Foreskin fibroblast (primary cell): ENCODE measurements at places on chromosomes 7 and 10.

GRCh38 chr10:129758207-129759021, 205.7 kb downstream of the EBF3 start:
- no peak for DNase-seq

DNA sequence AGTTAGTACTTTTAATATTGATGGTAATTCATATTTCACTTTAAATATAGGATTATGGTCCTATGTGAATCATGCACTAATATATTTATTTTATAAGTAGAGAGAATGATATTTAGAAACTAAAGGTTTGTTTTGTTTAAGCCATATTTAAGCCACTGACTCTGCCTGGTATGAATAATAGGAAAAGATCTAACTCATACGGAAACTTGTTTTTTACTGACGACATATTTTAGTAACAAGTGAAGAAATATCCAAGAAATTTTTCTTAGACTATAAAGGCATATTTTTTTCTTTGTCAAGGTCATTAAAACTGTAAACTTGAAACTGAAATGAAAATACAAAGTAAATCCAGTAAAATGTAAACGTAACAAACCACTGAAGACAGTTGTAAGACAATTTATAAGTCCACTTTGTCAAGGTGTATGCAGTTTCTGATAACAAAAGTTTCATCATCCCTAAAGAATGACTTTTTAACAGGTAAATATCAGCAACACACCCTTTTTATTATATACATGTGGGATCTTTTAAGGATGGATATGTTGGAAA, 147.1 kb downstream of the PHF14 start:
- DNase-seq: no peak

GRCh38 chr7:23133797-23134196, 28.2 kb downstream of the KLHL7 start:
- no peak for DNase-seq

- DNase-seq: no peak
Observed at GRCh38 chr10:43090188-43090587, 13.3 kb downstream of the RET start.

DNA sequence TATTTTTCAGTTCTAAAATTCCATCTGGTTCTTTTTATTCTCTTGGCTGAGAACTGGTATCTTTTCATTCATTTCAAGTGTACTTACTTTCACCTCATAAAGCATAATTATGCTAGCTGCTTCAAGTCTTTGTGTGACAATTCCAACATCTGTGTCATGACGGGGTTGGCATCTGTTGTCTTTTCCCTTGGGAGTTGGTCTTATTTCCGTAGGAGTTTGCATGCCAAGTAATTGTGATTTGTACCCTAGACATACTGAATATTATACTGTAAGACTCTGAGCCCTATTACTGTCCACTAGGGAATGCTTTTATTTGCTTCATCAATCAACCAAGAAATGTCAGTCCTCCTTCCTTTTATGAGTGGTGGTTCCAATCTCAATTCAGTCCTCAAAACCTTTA, 24.6 kb upstream of the HUS1 start:
- no peak for DNase-seq

DNA sequence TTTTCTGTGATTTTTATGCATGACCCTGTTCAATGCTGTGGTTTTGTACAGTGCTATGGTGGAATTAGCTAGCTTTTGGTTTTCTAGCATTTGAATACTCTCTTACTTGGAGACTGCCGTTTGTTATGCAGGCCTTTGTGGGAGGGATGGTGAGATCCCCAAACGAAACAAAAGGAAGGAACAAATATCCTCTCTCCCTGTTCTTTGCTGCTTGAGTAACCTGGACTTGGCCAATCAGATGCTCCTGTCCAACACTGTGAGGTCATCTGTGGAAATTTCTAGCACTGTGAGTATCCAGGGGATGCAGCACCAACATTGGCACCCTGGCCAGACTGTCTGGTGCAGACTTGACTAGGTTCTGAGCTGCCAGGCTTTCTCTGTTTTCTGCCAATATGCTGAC, 314.4 kb downstream of the ANKRD30A start:
- DNase-seq: no peak

- DNase-seq: no peak
Observed at GRCh38 chr7:155287284-155287935, 10.3 kb upstream of the INSIG1 start.

DNA sequence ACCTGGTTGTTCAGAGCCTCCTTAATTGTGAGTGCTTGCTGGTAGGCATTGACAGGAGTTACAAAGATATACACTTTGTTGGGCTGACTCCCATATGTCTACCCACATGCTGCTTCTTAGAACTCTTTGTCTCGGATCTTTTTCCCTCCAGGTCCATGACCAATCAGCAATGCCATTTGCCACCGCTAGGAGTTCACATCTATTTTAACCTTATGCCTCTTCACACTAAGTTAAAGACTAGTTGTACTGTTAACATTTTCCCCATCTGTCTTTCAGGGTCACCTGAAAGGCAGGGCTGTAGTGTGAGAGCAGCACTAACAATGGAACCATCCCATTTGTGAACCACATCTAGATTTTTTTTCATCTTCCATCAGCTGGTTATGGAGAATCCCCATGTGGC, 226.7 kb upstream of the NPY start:
- DNase-seq: no peak

DNA sequence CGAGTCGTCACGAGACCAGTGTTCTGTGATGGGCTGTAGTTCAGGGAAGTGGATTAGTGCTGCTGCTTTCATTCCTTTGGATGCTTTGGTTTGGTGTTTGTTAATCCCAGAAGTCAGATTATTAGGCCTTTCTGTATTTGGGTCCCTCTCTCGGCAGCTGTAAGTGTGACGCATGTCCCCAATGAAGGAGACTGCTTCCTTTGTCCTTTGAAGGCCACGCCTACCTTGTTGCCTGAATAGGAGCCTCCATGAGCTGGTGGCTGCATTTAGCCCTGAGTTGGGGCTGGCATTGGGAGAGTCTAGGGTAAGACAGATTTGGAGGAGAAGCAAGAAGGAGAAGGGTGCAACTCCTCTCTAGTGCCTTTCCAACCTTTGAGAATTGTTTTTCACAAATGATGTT, 34.5 kb downstream of the DOCK1 start:
- DNase-seq: no peak

DNA sequence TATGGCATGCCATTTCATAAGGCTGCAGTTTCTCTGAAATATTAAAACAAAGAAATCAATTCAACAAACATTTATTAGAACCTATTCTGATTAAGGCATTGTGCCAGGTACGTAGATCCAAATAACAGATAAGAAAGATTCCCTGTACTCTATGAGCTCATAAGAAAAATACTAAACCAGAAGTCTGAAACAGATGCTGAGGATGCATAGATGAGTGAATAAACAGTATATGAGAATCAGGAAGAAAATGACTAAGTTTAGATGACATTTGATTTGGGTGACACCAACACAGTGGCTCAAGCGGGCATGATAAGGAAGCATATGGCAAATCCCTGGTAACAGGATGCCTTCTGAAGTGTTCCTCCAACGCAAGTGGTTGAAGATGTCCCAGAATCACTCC, 477.2 kb downstream of the PARD3 start:
- no peak for DNase-seq

DNA sequence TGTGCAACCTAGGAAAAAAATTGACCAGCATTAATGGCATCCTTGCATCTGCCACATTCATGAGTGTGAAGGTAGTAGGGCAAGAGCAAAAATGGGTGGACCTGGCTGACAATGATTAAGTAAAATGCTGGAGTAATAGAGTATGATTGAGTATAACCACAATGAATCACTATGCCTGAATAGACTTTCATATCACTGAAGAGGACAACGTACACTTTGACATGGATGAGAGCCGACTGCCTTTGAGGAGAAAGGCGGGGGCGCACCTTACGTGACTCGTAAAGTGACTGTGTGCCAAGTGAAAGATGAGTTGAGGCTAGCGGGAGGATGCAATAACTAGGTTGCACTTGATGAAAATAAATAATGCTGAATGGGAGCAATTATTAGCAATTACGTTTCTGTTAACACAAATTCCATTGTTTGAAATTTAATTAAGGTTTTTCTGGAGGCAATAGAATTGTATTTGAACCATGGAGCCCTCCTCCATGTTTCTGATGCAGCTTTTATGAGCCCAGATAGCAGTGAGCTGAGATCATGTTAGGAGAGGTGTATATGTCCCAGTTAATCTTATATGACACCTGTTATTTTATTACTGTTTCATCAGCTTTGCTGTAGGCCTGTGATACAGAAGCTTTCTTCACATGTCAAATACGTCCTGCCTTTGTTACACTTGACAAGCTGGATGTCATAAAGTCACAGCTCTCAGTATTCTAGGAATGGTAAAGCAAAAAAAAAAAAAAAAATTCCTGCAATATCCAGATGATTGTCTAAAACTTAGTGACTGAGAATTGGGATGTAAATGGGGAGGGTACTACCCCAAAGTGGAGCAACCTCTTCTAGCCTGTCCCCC, 596.5 kb downstream of the NXPH1 start:
- no peak for DNase-seq

- peak; percentile 31 for DNase-seq
Observed at GRCh38 chr10:129968853-129969183, 4.7 kb upstream of the EBF3 start.

- DNase-seq: peak; percentile 50
Observed at GRCh38 chr7:131106681-131107336, 220.9 kb upstream of the MKLN1 start.

- peak; percentile 85 for DNase-seq
Observed at GRCh38 chr10:132654708-132655661, 117.4 kb downstream of the INPP5A start.

DNA sequence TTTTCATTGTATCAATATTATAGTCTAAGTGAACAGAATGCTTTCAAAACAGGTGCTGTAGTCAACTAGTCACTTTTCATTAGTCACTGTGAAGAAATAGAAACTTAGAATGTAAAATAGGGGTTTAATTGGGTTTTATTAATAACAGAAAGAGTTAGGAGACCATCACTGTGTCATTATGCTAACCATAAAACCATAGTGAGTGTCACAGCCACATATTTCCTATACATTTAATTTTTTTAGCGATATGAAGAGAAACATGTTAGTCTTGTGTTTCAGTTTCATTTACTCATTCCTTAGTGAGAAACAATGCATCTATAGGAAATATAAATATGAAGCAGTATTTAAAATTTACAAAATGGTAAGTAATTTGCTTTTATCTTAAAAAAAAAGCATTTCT, 22.2 kb downstream of the SPAG6 start:
- DNase-seq: no peak

DNA sequence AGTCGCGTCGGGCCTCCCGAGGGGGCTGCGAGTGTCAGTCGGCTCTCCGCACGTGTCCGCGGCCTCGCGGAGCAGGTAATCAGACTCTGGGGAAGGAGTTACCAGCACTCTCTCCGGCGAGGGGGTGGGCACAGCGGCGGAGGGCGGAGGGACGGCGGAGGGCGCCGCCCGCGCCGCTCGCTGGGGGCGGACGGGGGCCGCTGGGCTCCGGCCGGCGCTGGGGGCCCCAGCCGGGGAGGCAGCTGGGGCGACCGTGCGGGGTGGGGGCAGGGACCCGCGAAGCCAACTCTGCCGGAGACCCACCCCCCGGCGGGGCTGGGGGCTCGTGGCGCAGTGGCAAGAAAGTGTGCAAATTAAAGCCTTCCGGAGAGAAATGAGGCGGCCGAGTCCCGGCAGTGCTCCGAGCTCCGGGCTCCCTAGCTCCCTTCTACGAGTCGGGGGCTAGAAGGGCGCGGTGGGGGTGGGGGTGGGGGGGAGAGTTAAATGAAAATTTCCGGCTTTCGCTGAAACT, at the start of gene CDK6:
Gene CDK6 (minus strand): TSS at position 85 of the 511 bp plus-strand sequence. CDS start 3,250 bp downstream, outside the sequence.
- DNase-seq: peak; percentile 90

DNA sequence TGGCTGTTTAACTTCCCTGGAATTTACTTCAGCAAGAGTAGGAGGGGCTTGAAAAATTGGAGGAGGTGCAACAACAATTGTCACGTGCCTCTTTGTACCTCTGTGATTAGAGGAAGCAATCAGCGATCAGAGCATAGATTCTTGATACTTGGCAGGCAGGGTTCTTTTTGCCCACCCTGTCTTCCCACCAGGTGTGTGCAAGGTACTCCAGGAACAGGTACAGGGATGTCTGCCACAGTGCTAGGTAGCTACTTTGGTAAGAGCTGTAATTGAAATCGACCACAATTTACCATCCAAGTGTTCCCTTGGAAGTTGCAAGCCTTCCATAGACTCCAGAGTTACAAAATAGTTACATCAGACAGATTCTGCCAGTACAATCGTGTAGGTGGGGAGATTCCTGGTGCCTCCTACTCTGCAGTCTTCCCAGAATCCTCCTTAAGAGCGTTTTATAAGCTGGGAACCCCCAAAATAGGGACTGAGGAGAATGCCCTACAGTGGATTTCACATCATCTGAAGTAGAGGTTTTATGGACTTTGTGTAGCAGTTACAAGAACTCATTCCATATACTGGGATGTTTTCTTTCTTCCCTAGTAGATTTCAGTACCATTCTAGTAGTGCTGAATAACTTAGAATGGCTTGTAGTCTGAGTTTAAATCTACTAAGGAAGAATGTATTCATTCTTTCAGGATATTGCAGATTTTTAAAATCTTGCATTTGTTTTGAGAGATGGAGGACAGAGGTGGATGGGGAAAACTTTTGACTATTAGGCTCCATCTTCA, 101.9 kb downstream of the EXOC4 start:
- no peak for DNase-seq

DNA sequence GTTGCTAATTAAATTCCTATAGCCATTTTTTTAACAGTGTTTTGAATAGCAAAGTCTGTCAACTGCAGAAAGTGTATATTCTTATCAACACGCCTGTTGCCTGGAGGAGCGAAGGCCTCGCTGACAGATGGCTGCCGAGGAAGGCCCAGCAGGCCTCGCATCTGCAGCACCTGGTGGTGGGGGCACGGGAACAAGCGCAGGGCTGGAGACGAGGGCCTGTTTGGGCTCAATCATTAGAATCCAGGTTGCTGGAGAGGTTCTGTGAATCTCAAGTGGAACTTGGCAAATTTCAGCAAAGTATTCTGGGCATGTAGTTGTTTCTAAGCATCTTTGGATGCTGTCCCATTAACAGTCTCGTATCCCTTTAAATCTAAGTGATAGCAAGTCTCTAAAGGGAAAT, 66.1 kb upstream of the FAM204A start:
- DNase-seq: no peak

DNA sequence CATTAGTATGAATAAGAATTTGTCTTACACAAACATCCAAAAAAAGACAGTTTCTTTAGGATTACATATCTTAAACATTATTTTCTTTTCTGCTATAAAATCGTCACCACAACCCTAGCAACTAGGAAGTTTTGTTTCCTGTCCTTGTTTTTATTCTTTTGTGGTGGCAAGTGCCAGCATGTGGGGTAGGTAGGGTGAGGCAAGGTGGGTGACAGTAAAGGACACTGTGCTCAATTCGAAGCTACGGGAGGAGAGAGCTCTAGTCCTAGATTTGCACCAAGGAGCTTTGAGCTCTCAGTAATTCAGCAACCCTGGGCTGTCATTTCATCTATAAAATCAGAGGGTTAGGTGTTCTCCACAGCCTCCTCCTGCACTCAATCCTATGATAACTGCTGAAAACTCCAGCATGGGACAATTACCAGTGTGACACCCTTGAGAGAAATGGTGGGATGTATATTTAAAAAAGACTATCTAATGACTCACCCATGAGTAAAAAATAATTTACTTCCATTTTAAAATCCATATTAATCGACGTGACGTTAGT, 187.1 kb downstream of the FAM107B start:
- no peak for DNase-seq
